ENCODE measurements at places on chromosomes 1 and 21. TPM values are rescaled to one million over a fixed set of nuclear protein-coding genes. Genes with fewer than 3 reads are reported as not detected.

The RIMS3 gene
- polyA plus RNA-seq, result 2.9 TPM

DNA sequence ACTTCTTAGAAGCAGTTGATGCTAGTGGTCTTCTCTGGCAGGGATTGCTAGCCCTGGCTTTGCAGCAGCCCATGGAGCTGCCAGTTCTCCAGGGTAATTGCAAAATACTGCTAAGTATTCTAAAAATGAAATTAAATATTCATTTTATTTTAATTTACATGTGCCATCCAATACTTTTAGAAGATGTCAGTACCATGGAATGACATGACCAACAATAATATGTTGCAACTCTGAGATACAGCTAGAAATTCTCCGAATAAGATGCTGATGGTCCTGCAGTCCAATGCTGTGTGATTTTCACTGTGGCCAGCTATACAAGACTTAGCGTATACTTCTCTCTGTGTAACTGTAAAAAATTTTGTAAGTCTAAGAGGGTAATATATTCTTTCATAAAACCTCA, 20.0 kb upstream of the WARS2 start:
- DNase-seq, result no peak

The MCOLN2 gene
- not detected for polyA plus RNA-seq

- no peak for DNase-seq
Measured at GRCh38 chr1:201902198-201902597, 13.5 kb downstream of the SHISA4 start.

The TPR gene
- polyA plus RNA-seq, result 37.5 TPM

DNA sequence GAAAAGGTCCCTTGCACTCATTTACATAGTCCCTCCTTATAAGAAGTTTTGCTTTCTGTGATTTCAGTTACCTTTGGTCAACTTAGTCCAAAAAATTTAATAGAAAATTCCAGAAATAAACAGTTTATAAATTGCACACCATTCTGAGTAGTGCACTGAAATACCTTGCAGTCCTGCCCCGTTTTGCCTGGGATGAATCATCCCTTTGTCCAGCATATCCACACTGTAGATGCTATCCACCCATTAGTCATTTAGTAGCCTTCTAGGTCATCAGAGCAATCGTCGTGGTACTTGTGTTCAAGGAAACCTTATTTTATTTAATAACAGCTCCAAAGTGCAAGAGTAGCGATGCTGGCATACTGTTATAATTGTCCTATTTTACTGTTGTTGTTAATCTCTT, 38.0 kb downstream of the SPRTN start:
- no peak for DNase-seq

The TTC22 gene
- polyA plus RNA-seq, result not detected

The CFAP107 gene
- not detected for polyA plus RNA-seq

The FOXD3 gene
- polyA plus RNA-seq, result not detected

DNA sequence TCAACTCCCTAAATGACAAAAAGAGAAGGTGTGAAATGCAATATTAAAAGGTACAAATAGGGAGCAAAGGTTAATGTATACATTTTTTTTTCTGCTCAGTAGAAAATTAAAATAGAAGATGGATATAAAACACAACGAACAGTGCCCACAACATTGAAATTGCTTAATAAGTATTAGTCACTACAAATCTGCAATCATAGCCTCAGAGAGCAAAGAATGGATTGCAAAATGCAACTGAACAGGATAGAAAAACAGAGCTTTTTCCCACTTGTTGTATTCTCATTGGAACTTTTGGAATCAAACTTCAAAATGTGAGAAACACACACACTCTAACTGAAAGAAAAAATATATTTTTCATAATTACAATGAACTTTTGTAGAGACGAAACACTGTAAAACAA, 552.2 kb upstream of the NCAM2 start:
- DNase-seq, result no peak

DNA sequence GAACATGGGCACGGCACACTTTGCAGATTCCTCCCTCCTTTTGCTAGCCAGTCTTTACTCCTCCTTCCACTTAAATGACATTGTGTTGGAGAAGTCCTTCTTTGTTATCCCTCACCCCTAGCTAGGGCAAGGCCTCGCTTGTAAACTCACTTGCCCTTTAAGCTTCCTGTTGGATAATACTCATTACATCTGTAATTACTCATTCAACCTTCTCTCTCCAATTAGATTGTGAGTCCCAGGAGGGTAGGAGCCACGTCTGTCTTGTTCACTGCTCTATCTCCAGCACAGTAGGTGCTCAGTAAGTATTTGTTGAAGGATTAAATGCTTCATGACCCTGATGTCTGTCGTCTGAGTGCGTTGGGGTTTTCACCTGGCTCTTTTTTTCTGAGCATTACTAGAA, 98.7 kb upstream of the USP24 start:
- no peak for DNase-seq

- DNase-seq, result no peak
Measured at GRCh38 chr1:10979483-10979920, 33.0 kb upstream of the TARDBP start.

The IGSF5 gene
- polyA plus RNA-seq, result 0.08 TPM

GRCh38 chr21:42113926-42114409, 42.9 kb downstream of the UMODL1 start:
- DNase-seq, result no peak

GRCh38 chr1:58030456-58030855, 516.1 kb downstream of the OMA1 start:
- no peak for DNase-seq

GRCh38 chr1:25053576-25054250, 123.6 kb upstream of the RUNX3 start:
- DNase-seq, result no peak

Measured in SK-N-SH (cell line).